ENCODE measurements at places on chromosomes 5 and 9.

DNA sequence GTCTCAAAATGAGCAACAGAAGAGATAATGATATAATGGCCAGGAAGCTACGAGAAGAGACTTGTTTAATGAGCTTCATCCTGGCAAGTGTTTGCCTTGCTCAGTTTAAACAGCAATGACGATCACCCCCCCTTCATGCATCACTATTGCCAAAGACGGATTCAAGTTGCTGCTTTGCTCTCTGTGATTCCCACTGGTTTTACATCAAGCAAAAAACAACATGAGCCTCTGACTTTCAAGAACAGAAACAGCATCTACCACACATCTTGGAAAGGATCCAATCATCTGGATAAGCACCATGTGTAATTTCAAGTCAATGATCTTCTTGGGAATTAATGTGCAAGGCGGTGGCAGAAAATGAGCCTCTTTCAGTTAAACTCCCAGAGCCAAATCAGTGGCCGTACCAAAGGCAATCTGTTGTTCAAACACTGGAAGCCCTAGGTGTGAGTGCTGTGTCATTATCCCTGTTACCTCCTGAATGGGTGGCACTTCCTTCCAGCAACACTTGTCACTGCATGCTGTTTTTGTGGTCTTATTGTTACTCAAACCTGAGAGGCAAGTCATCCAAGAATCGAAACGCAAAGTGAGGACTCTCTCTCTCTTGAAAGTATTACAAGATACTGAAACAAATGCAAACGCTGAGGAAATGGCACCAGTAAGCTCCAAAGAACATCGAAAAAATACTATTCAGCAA lies 72.8 kb downstream of the MED27 start:
- no peak for DNase-seq

GRCh38 chr9:137279741-137280473 lies 2.4 kb downstream of the TOR4A start:
- no peak for DNase-seq

GRCh38 chr9:130196643-130197042 lies 24.4 kb downstream of the NCS1 start:
- no peak for DNase-seq

DNA sequence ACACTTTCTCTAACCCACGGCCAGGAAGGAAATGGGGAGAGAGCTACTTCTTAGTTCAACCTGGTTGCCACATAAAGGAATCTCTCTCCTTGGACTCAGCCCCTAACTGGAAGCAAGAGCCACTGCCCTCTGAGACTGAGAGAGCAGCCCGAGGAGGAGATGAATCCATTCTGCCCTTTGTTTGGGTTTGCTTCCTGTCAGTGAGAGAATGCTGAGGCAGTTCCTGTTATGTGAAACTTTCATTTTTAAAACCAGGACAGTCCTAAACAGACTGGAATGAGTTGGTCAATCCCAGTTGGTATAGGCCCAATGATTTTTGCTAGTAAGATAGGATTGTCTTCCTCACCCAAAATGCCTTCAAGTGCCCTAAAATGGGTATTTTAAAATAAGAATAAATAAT lies 205.1 kb downstream of the NTRK2 start:
- no peak for DNase-seq

DNA sequence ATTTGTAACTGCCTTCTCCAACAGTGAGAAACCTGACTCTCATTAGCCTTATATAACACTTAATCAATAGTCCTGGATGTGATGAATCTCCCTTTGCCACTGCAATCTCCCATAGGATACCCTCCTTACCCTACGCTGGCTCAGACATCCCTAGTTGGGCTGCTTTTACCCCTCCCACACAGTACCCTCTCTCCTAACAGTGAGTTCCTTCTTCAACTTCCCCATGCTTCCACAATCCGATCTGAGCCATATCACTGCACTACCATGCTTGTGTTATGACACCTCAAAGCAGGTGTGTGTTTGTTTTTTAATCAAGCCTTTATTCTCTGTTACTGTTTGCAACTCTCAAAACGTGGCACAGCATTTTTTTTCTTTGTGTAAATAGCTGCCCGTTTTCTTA lies 60.5 kb upstream of the C9orf72 start:
- no peak for DNase-seq

DNA sequence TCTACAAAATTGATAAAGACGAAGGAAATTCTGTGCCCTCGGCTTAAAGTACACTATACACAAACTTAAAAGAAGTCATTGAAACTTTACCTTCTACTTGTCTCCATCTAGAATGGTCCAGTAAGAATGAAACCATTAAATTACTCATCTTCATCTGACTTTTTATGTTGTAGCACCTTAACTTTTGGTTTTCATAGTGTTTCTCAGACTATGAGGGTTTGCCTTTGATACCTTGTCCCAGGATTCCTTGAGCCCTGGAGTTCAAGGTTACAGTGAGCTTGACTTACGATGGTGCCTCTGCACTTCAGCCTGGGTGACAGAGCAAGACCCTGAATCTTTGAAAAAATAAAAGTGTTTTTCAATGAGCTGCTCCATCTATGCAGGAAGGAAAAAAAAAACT lies 132.2 kb downstream of the CDC42SE2 start:
- no peak for DNase-seq

DNA sequence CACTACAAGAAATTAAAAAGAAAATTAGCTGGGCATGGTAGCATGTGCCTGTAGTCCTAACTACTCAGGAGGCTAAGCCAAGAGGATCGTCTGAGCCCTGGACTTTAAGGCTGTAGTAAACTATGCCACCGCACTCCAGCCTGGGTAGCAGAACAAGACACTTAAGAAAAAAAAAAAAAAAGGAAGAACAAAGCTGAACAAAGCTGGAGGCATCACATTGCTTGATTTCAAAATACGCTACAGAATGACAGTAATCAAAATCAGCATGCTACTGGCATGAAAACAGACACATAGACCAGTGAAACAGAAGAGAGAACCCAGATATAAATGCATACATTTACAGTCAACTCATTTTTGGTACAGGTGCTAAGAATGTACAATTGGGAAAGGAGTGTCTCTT lies 14.5 kb upstream of the OTULIN start:
- no peak for DNase-seq

- DNase-seq = no peak
Measured at GRCh38 chr9:34611251-34611810, 566 bp downstream of the RPP25L start.
